Breast epithelium (tissue), 4 donors: ENCODE measurements at places on chromosomes 13 and 19. TPM values are rescaled to one million over a fixed set of nuclear protein-coding genes. Genes with fewer than 3 reads are reported as not detected.

Gene LGALS14
- total RNA-seq: not detected

DNA sequence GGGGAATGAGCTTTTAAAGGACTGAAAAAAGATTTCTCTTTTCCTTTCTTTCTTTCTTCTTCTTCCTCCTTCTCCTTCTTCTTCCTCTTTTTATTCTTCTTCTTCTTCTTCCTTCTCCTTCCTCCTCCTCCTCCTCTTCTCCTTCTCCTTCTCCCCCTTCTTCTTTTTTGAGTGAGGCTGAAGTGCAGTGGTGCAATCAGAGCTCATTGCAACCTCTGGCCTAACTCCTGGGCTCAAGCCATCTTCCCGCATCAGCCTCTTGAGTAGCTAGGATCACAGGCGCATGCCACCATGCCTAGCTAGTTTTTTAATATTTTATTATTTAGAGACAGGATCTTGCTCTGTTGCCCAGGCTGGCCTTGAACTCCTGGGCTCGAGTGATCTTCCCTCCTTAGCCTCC lies 120.9 kb upstream of the KL start:
- H3K27ac ChIP-seq: no peak overlapping the region
- DNase-seq: no peak
- no peak overlapping the region for H3K4me3 ChIP-seq
- no peaks in the 10 kb centered on the region for H3K27me3 ChIP-seq

DNA sequence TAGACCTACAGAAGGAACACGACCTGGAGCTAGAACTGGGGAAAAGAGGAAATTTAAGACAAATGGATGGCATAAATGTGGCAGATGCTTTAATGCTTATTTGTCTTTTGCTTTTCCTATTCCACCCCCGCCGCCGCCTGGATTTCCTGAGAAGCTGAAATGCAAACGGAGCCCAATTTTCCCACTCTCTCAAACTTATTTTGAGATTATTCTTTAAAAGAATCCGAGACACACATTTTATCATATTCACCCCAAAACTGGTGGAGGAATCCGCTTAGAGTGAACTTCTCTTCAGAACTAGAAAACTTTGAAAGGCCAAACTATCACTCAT lies 5.8 kb downstream of the POU4F1 start:
- no peak for DNase-seq
- no peak overlapping the region for H3K4me3 ChIP-seq
- H3K27me3 ChIP-seq: peaks cover 6% of the 10 kb centered on the region
- H3K36me3 ChIP-seq: no peaks in the 10 kb centered on the region
- no peak overlapping the region for H3K27ac ChIP-seq

- no peaks in the 10 kb centered on the region for H3K4me1 ChIP-seq
- no peak overlapping the region for H3K27ac ChIP-seq
- no peak for DNase-seq
- no peak overlapping the region for H3K4me3 ChIP-seq
Observed at GRCh38 chr13:38045278-38046048, 175.9 kb upstream of the TRPC4 start.

Gene WTIP
- total RNA-seq: 20.6 TPM

- H3K27me3 ChIP-seq: no peaks in the 10 kb centered on the region
- H3K4me1 ChIP-seq: no peaks in the 10 kb centered on the region
- DNase-seq: no peak
- no peak overlapping the region for H3K27ac ChIP-seq
- no peaks in the 10 kb centered on the region for H3K36me3 ChIP-seq
Observed at GRCh38 chr19:33933931-33934330, 137.3 kb downstream of the KCTD15 start.

DNA sequence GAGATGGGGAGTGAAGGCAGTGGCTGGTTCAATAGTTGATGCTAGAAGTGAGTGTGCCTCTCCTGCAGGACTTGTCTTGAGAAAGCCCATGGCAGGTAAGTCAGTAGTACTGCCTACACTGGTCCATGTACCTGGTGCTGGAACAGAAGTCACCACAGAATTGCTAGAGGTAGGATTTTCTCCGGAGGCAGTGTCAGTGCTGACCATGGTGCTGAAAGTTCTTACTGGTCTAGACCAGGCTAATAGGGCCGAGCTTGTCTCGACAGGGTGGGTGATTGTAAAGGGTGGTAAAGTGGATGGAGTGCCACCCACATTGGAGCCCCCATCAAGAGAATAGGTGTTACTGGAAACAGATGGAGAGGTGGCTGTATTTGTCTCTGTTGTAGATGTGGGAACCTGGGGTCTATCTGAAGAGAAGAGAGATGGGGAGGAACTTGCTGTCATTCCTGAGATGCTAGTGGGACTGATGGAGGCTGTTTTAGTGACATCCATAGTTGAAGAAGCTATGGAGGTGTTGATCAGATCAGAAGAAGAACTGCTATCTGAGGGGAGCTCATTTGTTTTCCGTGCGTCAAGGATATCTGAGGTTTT lies 36.6 kb downstream of the MUC16 start:
- no peak overlapping the region for H3K27ac ChIP-seq
- H3K27me3 ChIP-seq: no peaks in the 10 kb centered on the region
